ENCODE measurements at places on chromosomes 3 and 15.

GRCh38 chr3:17602126-17602525 is 140.3 kb downstream of the TBC1D5 start:
- DNase-seq, result no peak

- DNase-seq, result no peak
These were observed 1.5 kb downstream of the UBE2Q2 start for GRCh38 chr15:75844629-75845335.

- DNase-seq, result no peak
These were observed 34.0 kb upstream of the DUSP7 start for GRCh38 chr3:52090131-52090932.

DNA sequence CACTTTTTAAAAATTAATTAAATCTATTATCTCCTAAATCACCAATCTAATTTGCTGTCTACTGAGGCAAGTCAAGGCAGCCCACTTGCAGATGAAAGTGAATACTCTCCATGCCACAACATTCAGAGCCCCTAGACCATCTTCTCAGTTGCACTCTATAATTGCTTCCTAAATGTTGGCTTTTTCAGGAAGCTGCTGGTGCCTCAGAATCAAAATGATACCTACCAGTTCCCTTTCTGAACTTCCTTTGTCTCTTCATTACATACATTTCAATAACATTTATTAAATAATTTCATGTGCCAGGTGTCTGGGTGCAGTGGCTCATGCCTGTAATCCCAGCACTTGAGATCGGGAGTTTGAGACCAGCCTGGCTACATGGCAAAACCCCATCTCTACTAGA is 124.1 kb downstream of the SERPINI1 start:
- DNase-seq, result no peak

DNA sequence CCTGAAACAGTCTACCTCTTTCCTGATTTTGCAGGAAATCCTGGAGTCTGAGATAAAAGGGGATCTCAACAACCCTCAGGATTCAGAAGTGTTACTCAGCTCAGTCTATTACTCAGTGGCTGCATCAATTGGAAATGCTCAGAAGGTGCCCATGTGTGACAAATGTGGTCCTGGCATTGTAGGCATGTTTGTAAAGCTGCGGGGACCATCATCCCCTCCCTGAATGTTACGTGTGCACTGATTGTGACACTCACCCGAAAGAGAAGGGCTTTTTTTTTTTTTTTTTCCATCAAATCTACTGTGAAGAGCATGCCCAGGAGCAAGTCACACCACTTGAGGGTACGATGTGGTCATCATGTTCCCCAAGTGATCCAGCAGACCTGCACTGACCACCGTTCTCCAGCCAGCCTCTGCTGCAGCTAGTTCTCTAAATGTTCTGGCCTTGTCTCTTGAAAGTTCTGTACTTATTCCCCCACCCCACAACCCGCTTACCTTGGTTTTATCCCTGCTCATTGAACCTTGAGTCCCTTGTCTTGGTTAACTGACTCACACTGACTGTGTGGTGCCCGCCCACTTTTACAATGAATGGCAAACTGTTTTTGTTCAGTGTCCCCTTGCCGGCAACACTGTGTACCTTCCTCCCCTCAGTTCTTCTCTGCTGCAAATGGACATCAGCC is 19.8 kb downstream of the ST3GAL6 start:
- DNase-seq, result no peak

DNA sequence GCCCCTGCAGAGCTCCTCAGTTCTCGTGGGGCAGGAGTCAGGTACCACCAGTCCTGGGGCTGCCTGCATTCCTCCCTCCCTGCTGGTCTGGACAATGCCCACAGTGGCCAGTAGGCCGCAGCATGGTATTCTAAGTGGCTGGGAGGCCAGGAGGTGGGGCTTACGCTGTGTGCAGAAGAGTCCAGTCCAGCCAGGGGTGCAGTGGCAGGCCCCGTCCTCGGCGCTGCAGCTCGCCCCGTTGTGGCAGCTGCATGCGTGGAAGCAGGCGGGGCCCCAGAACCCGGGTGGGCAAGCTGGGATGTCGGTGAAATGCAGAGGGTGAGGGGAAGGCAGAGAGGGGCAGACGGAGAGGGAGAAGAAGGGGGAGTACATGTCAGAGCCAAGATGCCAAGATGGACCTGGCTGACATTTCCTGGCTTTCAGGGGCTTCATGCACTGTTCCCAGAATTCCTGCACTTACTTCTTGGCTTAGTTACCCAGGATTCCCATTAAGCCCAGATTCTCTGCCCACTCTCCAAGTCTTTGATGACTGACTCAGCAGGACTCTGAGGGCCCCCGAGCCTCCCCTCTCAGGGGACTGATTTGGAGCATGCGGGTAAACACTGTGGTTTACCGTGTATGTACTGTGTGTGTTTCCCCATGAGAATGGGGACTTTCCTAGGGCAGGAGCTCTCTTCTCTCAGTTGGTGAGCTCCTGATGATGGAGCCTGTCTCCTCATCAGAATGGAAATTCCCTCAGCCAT is 47.5 kb downstream of the RAB11A start:
- DNase-seq, result no peak

DNA sequence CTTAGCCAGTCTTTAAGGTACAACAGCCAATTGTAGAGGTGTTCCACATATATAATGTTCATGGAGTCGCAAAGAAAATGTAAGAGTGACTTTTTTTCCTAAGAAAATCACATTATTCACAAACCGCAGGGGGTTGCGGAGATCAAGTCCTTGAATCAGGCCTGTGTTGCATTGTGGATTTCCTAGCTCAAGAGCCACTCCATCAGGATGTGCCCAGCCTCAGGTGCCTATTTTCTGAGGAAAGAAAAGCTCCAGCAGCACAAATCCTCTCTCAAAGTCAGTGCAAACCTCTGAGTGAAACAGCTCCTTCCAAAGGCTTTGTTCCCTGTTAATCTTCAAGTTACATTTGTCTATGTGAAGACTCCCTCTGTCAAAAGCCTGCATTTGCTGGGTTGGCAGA is 349.4 kb downstream of the CLSTN2 start:
- no peak for DNase-seq

DNA sequence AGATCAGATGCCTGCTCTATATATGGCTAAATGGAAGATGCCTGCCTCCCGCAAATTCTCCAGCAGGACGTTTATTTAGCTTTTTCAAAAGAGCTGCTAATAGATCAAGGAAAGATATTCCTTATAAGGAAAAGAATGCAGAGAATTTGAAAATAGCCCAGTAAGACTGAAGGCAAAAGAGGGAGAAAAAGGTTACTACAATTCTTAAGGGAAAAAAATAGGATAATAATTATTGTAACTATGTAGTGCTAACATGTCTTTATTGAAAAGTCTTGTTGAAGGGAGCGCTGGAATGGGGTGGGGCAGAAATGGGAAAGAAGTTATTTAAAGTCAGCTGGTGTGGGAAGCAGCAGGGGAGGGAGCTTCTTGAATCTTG is 2.9 kb downstream of the TPM1 start:
- DNase-seq, result no peak

GRCh38 chr3:44074181-44074580 is 167.5 kb upstream of the TOPAZ1 start:
- no peak for DNase-seq

DNA sequence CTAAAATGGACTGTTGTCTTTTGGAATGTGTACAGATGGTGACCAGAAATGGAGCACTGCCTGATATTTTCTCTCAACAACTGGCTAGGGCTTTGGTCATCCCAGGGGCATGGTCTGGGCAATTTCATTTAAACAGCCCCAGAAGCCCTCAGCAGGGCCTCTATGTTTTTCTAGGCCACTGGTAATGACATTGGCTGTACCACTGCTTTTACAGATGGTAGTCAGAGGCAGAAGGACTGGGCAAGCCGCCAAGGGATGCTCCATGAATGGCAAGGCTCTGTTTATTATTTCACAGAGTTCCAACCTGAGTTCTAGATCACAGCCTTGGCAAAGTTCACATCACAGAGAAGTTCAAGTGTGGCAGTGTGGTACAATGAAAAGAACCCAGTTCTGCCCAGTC is 37.0 kb upstream of the LMCD1 start:
- DNase-seq, result no peak

DNA sequence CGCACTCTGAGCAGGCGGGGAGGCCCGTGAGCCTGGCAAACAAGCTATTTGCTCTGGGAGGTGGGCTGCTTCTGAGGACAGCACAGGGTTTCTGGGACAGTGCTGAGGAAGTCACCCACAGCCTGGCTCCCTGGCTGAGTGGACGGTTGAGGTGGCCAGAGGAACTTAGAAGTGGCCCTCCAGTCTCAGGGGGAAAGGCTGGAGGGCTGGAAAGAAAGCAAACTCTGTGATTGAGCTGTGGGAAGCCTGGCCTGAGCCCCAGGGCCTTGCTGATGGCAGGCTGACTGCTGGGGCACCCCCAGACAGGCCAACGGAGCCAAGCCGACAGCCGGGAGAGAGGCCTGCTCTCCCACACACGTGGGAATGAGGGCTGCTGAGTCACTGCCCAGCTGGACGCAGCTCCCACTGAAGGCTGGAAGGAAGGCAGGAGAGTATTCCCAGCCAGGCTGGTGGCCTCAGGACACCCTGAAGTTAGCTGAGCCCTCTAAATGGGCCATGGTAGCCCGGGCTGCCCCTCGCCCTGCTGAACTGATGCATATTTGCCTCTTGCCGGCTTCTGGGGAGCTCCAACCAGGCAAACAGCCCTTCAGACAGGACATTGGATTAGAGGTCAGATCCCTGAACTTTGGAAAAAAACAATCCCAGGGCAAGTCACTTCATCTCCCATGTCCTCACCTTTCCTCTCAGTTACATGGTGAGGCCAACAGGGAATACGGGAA is 98.0 kb upstream of the TLE3 start:
- no peak for DNase-seq
